Non-pigmented ciliary epithelial cell (primary cell): ENCODE measurements at places on chromosomes 2 and 18.

- no peak for DNase-seq
Measured at GRCh38 chr2:219560037-219560892, 11.1 kb downstream of the OBSL1 start.

DNA sequence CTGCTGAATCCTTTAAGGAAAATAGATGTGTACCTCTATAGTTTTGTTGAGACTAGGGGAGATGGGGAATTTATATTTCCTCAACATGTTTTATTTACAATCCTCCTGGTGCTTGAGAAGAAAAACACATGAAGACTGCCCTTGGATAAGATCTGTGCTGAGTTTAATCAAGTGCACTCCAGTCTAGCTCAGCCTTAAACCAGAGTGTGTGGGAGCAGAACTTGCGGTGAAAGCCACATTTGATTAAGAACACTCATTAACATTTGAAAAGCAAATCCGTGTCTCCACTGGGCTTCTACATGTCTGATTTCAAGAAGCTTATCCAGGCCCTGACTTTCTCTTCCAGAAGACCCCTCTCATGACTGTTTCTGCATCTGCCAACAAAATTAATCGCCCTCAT, 84.8 kb upstream of the ITGA6 start:
- DNase-seq: no peak

- no peak for DNase-seq
Measured at GRCh38 chr2:65545837-65546805, 113.7 kb upstream of the SPRED2 start.

DNA sequence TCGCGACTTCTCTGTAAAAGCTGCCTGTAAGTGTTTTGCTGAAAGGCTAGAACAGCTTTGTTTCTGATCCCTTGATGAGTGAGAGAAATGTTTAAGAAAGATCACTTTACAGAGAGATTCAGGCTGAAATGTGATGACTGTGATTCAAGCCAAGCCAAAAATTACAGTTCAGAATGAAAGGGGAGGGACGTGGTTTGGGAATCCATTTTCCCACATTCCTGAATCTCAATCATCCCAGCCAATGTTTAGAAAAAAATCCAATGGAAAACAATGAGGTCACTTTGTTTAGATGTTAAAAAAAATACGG, 416.7 kb downstream of the ARHGAP15 start:
- DNase-seq: no peak

- no peak for DNase-seq
Measured at GRCh38 chr2:88170472-88170892, 336 bp downstream of the THNSL2 start.

GRCh38 chr2:144889348-144889747, 369.4 kb upstream of the ZEB2 start:
- DNase-seq: no peak
